HuH-7.5 (cell line): ENCODE measurements at places on chromosomes 5 and 9.

DNA sequence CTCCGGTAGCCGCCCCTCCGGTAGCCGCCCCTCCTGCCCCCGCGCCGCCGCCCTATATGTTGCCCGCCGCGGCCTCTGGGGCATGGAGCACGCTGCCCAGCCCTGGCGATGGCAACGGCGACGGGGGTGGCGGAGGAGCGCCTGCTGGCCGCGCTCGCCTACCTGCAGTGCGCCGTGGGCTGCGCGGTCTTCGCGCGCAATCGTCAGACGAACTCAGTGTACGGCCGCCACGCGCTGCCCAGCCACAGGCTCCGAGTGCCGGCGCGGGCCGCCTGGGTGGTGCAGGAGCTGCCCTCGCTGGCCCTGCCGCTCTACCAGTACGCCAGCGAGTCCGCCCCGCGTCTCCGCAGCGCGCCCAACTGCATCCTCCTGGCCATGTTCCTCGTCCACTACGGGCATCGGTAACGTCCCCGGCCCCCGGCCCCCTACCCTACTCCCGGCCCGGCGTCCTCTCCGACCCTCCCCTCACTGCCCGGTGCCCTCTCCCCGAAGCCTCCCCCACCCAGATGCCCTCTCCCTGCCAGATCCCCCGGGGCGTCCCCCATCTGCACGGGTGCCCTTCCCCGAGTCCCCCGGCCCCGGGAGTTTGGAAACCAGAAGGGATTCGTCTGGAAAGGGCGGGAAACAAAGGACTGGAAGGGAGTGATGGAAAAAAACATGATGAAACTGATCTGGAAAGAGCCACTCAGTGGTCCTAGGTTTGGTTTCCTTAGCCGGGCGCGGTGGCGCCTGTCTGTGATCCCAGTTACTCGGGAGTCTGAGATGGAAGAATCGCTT is 417 bp downstream of the SRD5A1 start:
- no peak for DNase-seq

GRCh38 chr5:148932355-148932935 is 106.0 kb downstream of the ADRB2 start:
- no peak for DNase-seq

- no peak for DNase-seq
Observed at GRCh38 chr5:77784735-77785134, 8.6 kb upstream of the TBCA start.

GRCh38 chr5:127409246-127409917 is 108.1 kb upstream of the PRRC1 start:
- no peak for DNase-seq

DNA sequence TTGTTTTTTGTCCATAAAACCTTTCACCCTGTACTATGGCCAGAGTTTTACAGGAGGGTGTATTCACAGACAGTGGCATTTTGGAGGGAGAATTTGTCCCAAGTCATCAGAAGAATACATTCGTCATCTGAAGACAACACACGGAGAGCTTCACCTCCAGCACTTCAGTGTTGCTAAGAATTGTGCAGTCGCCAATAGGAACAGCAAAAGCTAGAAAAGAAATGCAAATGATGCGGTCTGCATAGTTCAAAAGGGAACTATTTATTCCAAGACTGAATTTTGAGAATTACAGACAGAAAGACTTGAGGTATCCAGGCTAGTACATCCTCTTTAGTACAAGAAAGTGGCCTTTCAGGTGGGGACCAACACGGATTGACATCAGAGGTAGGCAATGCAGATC is 399.2 kb upstream of the KIF2A start:
- DNase-seq: no peak

DNA sequence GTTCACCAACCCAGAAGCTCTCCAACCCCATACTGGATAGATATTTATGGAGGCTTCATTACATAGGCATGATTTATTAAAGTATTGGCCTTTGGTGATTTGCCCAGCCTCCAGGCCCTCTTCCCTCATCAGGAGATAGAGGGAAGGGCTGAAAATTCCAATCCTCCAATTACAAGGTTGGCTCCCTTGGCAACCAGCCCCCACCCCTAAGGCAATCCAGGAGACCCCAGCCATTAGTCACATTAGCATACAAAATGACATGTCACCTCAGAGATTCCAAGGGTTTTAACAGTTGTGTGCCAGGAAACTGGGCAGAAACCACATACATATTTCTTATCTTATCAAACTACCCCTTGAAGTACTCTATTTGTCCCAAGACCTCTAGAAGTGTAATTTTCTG is 210.0 kb downstream of the HINT1 start:
- no peak for DNase-seq

DNA sequence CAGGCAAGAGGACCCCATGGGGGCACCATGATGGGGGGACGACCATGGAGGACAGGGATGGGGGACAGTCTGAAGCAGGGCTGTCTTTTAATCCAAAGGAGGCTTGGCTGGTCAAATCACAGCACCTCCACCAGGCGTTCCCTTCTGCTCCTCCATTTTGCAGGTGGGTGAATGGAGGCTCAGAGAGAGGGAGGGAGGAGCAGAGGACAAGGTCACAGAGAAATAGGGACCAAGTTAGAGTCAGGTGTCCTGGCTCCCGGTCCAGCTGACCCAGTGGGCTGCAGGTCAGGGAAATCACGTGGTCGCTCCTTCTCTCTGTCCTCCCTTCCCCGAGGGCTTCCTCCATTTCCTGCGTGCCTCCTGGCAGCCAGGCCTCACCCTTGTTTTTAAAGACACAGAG is 156.4 kb upstream of the SMIM23 start:
- DNase-seq: no peak

DNA sequence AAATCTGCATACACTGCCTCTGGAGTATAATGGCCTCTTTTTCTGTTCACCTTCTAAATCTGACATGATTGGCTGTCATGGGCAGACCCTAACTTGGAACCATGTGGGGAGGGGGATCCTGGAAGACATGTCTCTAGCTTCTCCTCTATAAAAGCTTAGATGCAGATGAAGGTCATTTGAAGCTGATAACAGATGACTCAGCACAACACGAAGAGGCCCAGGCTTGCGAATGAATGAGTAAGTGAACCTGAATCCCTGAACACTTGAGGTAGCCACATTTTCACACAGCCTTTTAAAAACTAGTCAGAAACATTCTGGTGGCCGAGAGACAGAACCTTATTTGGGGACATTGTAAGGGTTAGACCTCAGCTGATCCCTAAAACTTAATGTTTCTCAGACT is 282.6 kb downstream of the ELAVL2 start:
- no peak for DNase-seq

DNA sequence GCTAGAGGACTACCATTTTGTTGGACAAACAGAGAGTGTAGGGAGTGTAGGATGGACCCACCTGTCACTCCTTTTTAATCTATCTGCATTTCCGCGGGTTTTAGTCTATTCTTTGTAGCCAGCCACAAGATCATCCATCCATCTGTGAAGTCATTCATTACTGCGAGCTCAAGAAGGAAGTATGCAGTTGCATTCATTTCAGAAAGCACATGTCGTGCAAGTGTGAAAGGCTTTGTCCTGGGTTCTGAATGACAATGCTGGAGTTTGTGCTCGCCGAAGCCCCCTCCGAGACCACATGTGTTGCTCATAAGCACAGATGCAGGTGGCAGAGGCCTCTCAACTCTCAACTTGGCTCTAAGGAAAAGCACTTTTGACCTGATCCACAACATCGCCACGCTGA is 70.3 kb upstream of the BASP1 start:
- no peak for DNase-seq

DNA sequence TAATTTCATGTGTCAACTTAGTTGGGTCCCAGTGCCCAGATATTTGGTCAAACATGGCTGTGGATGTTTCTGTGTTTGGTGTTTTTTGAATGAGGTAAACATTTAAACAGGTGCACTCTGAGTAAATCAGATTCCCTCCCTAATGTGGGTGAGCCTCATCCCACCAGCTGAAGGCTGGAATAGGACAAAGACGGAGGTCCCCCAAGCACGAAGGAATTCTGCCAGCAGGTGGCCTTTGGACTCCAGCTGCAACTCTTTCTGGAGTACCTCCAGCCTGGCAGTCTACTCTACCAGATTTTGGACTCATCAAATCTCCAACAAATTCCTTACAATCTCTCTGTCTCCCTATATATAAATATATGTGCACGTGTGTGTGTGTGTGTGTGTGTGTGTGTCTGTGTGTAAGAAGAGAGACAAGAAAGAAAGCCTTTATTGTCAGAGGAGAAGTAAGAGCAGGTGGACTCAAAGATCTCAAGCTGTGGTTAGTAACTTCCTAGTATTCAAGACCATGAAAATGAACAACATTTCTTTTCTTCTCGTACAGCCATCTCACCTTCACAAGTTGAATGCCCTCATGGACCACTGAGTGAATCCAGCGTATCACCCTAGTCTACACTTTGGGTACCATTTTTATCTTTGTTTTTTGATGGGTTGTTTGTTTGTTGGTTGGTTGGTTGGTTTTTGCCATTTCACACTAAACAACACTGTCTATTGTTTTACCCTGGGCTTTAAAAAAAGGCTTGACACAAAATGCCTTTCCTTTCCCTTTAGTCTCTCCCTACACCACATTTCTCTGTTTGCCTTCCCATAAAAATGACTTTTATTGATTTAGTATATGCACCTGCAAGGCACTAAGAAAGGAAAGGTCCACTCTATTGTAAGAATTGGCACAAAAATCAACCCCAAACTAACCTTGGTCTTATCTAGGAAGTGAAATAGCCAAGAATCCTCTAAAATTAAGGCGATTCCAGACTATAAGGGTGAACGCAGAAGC is 118.7 kb downstream of the TENT4A start:
- no peak for DNase-seq

GRCh38 chr5:107935645-107936044 is 264.9 kb upstream of the EFNA5 start:
- no peak for DNase-seq

DNA sequence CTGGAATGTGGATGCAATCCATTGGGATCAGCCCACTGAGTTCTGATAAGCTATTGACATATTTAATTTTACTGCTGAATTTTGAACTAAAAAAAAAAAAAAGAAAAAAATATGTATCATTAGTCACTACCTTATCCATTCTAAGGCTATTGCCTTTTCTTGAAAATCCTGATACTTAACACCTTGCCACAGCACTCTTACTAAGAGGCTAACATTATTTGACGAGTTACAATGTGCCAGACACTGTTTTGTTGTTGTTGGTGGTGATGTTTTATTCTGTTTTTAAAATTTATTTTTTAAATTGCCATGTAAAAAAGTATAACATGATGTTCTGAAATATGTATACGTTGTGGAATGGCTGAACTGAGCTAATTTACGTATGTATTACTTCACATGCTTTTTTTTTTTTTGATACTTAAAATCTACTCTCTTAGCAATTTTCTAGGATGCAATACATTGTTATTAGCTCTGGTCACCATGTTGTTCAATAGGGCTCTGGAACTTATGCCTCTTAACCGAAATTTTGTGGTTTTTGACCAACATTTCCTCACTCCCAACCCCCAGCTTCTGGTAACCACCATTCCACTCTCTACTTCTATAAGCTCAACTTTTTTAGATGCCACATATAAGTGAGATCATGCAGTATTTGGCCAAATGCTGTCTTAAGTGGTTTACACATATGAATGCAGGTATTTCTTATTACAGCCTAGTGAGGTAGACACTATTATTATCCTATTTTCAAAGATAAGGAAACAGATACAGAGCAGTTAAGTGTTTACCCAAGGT is 134.8 kb upstream of the PCA3 start:
- no peak for DNase-seq

- DNase-seq: peak; percentile 48
Observed at GRCh38 chr5:96614110-96614691, 48.0 kb upstream of the CAST start.

GRCh38 chr5:151101151-151101550 is 20.3 kb upstream of the TNIP1 start:
- no peak for DNase-seq

GRCh38 chr5:160315968-160316367 is 3.6 kb upstream of the CCNJL start:
- DNase-seq: peak; percentile 55

- DNase-seq: no peak
Observed at GRCh38 chr5:95871146-95871806, 48.8 kb upstream of the GLRX start.

GRCh38 chr5:171336521-171337209 is 27.6 kb downstream of the TLX3 start:
- no peak for DNase-seq

GRCh38 chr5:179700401-179700918 is 1.7 kb downstream of the CANX start:
- peak; percentile 61 for DNase-seq

DNA sequence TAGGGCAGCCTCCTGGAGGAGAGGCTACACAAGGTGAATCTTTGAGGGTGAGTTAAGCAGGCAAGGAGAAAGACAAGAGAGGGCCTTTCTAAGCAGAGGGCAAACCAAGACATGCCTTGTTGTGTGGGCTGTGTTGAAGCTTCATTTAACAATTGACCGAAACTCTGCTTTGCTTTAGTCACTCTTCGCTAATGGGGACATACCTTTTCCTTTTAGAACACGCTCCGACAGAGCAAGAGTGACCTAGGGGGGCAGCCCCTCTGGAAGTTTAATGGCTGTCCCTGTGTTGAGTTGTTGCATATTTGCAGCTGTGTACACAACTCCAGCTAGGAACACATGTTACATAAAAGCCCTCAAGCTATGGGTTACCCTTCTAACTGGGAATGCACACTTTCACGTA is 218.1 kb upstream of the WWC1 start:
- no peak for DNase-seq

GRCh38 chr5:151709109-151709735 is 22.5 kb upstream of the SPARC start:
- no peak for DNase-seq

DNA sequence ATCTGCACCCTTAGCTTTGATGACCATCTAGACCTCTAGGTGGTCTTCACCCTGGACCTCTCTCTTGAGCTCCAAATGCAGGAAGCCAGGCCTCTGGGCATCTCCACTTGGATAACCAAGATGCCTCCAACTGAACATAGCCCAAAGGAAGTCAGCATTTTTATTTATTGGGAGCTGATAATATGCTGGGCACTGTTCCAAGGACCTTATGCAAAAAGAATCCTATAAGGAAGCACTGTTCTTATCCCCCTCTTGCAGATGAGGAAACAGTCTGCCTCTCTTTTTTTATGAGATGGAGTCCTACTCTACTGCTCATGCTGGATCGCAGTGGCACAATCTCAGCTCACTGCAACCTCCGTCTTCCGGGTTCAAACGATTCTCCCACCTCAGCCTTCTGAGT is 219.9 kb downstream of the CDK5RAP2 start:
- DNase-seq: no peak

- no peak for DNase-seq
Observed at GRCh38 chr5:142143878-142144277, 35.3 kb downstream of the NDFIP1 start.

DNA sequence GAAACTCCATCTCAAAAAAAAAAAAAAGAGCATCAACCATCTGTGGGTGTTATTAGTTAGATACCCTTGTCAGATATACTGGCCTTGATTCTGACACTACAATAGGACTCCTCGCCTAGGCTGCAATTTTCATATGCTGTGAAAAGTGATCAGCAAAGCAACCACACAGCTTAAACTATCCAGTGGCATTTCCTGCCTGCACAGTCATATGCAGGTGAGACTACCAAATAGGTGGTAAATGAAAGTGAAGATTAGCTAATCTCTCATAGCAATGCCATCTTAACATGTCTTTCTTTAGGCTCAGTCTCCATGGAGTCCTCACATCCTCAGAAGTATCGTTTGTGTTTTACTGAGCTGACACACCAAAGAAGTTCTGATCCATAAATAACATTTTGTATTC is 40.8 kb downstream of the GRAMD2B start:
- DNase-seq: no peak

- DNase-seq: no peak
Observed at GRCh38 chr9:134690301-134690751, 48.7 kb downstream of the COL5A1 start.
